Activated CD4-positive, alpha-beta T cell treated with anti-CD3 and anti-CD28 coated beads, Interleukin-10, Interleukin-2, amounts not matched to agents 100 ng/mL and 50 ng/mL, durations not matched to agents 16 hours and 8 hours (primary cell): ENCODE measurements at places on chromosomes 11 and 22.

- no peak for DNase-seq
Observed at GRCh38 chr11:77027275-77027674, 6.9 kb upstream of the B3GNT6 start.

- no peak for DNase-seq
Observed at GRCh38 chr11:63958008-63958407, 16.4 kb upstream of the COX8A start.

DNA sequence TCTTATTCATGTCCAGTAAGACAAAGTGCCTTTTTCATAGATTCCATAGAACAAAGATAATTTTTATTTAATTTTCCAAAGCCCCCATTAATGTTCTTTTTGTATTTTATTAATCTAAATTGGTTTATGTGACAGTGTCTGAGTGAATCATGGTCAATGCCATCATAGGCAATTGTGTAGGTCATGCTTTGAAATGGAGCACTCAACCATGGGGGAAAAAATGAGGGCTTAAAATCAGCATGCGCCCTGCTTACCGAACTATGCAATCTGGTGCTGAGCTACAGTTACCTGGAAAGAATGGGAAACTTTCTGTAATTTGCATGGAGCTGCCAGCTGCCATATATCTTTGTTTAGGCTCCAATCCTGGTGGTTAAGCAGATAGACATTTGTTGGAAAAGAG lies 28.4 kb upstream of the RAB38 start:
- no peak for DNase-seq

DNA sequence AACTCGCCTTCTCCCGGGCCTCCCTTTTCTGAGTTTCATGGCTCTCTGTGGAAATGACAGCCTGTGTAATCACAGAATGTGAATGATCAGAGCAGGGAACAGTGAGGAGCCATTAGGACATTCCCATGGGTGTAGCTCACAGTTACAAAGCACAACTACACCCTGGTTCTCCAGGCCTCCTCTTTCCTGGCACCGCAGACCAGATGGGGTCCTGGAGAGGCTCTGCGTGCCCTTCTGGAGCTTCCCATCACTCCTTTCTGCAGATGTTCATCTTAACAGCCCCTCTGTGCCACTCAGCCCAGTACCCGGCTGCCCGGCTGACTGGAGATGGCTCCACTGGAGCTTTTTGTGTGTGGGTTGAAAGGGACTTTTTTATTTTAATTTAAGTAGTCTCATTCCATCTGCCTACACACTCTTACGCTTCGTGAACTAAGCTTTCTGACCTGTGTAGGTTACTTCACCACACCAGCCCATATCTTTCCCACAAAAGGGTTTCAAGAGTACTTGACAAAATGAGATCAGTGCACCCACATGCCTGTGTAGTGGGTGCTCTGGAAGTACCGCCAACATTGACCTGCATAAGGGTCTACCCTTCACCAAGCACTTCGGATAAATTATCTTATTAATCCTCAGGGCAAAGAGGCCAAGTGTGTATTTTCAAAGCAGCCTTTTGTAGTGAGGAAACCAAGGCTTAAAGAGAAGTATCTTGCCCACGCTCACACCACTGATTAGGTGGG lies 29.8 kb downstream of the SREBF2 start:
- DNase-seq = peak; percentile 77

DNA sequence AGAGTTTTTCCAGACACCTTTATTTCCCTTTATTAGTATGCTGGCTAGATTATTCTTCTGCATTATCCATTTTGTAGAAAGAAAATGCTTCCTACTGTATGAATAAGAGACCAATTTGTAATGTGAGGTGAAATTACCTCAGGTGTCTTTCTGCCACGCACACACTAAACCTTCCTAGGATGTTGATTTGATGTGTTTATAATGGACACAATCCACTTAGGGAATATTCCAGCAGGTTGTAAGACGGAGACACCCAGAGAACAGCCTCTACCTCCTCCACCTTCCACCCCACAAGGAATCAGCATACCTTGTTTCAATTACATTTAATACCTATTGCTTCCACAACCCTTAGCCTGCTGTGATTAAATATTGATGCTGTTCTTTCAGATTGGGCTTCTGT lies 379.1 kb upstream of the KIRREL3 start:
- DNase-seq = no peak

DNA sequence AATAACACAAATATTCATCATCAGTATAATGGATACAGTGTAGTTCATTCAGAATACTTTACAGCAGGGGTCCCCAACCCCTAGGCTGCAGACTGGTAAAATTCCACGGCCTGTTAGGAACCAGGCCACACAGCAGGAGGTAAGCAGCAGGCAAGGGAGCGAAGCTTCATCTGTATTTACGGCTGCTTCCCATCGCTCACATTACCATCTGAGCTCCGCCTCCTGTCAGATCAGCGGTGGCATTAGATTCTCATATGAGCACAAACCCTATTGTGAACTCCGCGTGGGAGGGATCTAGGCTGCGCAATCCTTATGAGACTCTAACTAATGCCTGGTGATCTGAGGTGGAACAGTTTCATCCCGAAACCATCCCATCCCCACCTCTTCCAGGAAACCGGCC lies 125.1 kb downstream of the SERGEF start:
- DNase-seq = no peak

DNA sequence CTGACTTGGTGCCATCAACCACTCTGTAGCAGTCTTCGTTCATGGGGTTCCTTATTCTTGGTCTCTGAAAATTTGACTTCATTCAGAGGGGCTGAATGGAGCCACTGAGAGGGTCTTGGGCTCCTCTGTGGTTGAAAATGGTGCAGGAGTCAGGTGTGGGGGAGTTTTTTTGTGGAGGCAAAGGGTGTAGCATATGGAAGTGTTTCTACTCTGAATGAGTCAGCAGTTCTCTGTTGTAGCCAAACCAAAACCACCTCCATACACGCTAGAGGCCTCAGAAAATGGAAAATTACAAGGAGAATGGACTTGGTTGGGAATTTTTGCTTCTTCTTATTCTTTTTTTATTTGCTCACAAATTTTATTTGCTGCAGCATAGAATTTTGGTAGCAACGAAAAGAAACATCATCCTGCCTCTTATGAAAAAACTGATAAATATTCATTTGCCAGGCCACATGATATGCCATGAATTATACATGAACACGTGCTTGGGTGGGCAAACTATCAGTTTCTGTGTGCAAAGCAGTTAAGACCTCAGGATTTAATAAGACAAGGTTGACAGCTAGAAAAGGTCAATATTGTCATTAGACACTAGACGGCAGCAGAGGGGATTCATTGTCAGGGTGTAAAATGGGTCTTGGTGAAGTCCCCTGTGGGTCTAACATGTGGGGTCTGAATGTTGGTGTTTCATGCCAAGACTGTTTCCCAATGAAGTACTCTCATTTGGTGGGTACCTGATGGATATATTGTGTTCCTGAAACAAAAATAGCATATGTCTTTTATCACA lies 111.7 kb downstream of the MYO18B start:
- no peak for DNase-seq

GRCh38 chr11:123577081-123577598 lies 77.3 kb downstream of the SCN3B start:
- peak; percentile 70 for DNase-seq

DNA sequence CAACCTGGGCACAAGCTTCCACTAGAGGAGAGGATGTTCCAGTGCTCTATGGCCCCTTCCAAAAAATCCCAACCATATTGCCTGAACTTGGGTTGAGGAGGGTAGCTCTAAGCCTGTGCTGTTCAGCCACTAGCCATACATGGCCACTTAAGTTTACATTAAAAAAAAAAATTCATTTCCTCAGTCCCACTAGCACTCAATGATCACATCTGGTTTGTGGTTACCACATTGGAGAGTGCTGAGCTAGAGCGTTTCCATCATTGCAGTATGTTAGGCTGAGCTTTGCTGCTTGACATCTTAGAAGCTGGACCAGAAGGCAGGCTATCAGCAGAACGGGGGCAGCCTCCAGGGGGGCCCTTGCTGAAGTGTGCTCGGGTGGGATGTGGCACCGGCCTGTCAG lies 43.5 kb upstream of the CYP2D6 start:
- DNase-seq = peak; percentile 54

- DNase-seq = no peak
Observed at GRCh38 chr11:29507376-29507775, 509.5 kb downstream of the KCNA4 start.

DNA sequence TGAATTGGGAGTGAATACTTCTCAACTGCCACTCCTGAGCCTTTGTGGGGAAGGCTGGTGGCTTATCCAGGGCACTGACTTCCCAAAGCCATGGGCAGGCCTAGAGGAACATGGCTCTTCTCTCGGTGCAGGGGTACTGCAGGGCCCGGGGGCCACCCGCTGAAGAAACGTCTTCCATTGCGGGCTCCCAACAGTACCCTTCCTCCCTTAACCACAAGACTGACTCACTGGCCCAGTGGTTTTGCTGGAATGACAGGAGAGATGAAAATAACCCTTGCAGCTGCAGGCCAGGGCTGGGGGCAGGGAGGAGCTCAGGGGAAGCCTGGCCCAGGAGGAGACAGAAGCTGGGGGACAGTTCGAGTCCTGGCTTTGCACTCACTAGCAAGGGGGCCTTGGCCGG lies 13.5 kb downstream of the TXN2 start:
- peak; percentile 49 for DNase-seq

DNA sequence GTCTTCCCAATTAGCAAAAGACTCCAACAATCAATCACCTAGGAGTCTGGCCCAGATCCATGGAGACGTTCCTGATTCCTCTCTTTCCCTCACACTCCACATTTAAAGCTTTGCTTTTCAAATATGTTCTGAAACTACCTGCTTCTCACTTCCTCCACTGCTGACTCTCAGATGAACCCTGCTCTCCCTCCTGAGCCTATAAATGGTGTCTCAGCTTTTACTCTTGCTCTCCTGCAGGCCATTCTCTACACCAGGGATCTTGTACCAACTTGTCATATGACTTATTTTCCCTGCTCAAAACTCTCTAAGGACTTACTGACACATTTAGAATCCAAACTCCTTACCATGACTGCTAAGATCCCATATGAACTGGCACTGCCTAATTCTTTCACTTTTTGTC lies 138.4 kb upstream of the DDI1 start:
- DNase-seq = no peak

DNA sequence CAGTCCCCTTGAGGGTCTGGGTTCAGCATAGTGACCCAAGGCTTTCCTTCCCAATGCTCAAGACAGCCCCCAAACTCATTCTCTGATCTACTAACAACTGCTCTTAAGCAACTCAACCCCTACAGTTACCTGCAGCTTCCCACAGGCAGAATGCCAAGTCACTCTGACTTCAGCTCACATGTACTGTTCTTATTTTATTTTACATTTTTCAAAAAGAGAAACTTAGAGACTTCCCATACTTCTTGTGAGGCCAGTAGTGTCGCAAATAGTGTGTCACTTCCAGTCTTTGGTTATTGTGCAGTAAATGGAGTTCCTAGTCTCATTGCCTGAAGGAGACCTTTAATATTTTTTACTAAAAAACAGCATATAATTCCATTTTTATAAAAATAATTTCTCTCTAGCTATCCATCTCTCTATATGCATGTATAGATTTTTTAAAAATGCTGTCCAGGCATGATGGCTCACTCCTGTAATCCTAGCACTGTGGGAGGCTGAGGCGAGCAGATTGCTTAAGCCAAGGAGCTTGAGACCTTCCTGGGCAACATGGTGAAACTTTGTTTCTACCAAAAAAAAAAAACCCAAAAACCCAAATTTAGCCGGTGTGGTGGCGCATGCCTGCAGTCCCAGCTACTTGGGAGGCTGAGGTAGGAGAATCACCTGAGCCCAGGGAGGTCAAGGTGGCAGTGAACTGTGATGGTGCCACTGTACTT lies 41.8 kb downstream of the ENTHD1 start:
- no peak for DNase-seq

DNA sequence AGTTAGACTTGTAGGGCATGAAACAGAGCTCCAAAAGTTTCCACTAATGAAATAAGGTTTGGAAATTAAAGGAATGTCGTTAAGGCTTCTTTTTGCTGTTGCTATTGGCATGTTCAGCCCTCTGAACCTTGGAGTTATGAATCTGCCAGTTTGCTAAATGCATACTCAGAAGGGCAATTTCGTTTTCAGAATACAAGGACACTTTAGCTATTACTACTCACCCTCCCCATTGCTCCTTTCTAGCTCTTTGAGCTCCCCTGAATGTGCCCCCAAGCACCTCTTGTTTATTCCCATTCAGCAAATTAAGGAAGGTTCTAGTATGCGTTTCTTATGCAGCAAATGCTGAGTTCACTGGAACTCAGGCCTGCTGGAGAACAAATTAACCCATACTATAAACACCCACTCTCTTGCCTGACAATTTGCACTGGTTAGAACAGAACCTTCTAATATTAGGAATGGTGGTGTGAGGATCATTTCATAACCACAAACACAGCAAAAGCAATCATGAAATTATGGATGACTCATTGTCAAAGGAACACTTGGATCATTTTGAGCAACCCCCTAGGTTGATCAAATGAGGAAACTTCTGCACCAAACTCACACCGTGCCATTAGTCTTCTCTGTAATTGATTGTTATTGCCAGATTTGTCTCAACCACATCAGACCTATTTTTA lies 26.2 kb upstream of the LIN7C start:
- DNase-seq = peak; percentile 45

- peak; percentile 74 for DNase-seq
Observed at GRCh38 chr11:44559207-44559939, 6.1 kb upstream of the CD82 start.

DNA sequence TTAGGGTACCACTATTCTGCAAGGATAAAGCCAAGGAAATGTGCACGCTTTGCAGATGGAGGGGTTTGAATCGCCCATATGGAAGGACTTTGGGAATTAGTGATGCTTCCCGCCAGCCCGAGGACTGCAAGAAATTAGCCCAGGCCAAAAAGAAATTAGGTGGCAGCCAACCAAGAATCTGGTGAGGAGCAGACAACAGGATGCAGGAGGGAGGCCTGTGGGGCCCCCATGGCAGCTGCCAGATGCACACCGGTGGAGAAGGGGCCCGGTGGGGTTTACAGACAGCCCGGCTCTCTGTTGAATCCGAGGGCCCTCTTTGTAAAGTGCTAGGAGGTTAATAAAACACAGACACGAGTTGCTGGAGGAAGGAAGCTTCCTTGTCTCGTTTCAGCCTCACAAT lies 73.5 kb downstream of the TIMP3 start:
- DNase-seq = no peak

DNA sequence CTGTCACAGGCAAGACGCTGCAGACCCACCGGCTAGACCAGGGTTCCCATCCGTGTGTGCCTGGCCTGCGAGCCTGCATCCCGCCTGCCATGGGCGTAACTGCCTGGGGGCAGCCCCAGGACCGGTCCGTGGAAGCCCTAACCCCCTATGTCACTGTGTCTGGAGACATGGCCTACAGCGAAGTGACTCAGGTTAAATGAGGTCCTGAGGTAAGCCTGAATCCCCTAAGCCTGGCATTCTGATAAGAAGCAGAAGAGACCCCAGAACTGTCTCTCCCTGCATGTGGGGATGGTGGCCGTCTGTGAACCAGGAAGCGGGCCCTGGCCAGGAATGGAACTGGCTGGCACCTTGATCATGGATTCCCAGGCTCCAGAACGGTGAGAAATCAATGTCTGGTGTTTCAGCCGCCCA lies 570.1 kb downstream of the BRD1 start:
- no peak for DNase-seq
